Foreskin keratinocyte (primary cell): ENCODE measurements at places on chromosomes 5 and 9. TPM values are rescaled to one million over a fixed set of nuclear protein-coding genes. Genes with fewer than 3 reads are reported as not detected.

- DNase-seq, result peak; percentile 68
Observed at GRCh38 chr9:97802276-97802675, 50.8 kb upstream of the FOXE1 start.

Gene OR1J2
- not detected in 2 replicates for total RNA-seq

GRCh38 chr5:139961435-139962157, 81.5 kb downstream of the NRG2 start:
- DNase-seq, result no peak

GRCh38 chr9:34994260-34994899, 4.8 kb downstream of the DNAJB5 start:
- peak; percentile 44 for DNase-seq

DNA sequence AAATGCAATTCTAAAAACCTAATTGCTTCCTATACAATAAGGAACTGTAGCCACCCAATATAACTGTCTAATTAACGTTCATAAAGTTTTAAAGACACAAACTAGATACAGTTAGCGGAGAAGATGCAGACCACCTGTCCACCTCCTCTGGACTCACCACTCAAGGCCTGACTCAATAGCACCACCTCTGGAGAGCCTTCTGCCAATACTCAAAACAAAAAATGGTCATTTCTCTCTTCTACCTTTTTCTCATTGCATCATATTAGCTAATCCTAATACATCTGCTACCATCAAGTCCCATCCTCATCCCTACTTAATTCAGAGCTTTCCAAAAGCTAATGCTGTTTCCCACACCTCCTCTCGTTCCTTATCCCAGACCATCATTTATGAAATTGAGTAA, 159.9 kb downstream of the MLLT3 start:
- no peak for DNase-seq

- no peak for DNase-seq
Observed at GRCh38 chr9:121708768-121709488, 57.5 kb downstream of the DAB2IP start.

Gene CARTPT
- not detected in 2 replicates for total RNA-seq

GRCh38 chr9:19154135-19154612, 26.9 kb upstream of the PLIN2 start:
- DNase-seq, result no peak

GRCh38 chr9:134306636-134307600, 19.3 kb upstream of the RXRA start:
- no peak for DNase-seq

Gene ADAMTSL2
- total RNA-seq, result not detected in 2 replicates

- DNase-seq, result no peak
Observed at GRCh38 chr5:80156156-80156555, 99.7 kb downstream of the SERINC5 start.

DNA sequence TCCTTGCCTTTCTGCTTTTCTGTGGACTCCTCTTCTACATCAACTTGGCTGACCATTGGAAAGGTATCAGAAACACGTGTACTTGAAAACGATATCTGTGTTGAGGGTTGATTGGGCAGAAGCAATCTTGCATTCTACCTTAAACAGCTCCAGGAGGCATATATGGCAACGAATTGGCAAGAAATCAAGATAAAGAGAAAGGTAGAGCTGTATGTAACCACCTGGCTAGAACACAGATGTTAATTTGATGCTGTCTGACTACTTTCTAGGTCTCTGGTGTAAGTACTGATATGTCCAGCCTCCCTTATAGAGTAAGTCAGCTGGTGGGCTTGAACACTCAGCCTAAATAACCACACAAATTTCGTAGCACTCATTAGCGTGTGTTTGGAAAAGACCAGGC, 1.3 kb downstream of the MAN1B1 start:
- DNase-seq, result no peak

Gene ANXA2R
- 0.49 and 0.71 TPM in 2 replicates for total RNA-seq

DNA sequence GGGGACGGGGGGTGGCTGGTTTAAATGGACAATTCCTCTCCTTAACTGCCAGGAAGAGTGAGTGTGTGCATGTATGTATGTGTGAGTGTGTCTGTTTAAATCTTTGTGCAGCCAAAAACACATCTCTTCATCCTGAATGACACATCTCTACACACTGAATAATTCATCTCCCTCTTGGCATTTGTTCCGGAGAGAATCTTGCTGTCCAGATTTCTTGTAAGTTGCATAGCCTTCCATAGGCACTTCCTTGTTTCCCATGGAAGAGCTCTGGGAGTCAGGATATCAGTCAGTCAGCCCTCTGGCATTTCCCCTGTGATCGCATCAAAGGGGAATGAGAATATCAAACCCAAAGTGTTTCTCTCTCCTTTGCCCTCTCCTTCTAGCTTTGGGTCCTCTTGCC, 74.7 kb downstream of the WWC1 start:
- DNase-seq, result peak; percentile 88

DNA sequence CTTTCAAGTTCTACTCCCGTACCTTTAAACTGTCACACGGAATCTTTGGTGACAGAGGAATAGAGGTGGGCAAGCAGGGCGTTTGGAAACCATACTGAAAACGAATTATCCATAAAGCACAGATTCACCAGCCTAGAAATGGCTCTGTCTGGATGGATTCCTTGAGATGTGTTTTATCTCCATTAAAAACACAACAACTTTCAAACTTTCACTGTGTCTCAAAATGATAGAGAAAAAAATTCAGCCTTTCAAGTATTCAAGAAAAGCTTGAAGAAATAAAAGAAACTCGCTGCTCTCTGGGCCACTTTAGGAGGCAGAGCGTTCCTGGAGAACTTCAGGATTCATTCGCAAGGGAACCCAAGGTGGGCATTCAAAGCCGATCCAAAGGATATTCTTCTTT, 589 bp upstream of the THBS4 start:
- no peak for DNase-seq

Gene PNPLA7
- 0.07 and 0.10 TPM in 2 replicates for total RNA-seq

Gene PTPDC1
- total RNA-seq, result 5.8 and 6.0 TPM in 2 replicates

Gene MRPL41
- 53.2 and 55.8 TPM in 2 replicates for total RNA-seq

DNA sequence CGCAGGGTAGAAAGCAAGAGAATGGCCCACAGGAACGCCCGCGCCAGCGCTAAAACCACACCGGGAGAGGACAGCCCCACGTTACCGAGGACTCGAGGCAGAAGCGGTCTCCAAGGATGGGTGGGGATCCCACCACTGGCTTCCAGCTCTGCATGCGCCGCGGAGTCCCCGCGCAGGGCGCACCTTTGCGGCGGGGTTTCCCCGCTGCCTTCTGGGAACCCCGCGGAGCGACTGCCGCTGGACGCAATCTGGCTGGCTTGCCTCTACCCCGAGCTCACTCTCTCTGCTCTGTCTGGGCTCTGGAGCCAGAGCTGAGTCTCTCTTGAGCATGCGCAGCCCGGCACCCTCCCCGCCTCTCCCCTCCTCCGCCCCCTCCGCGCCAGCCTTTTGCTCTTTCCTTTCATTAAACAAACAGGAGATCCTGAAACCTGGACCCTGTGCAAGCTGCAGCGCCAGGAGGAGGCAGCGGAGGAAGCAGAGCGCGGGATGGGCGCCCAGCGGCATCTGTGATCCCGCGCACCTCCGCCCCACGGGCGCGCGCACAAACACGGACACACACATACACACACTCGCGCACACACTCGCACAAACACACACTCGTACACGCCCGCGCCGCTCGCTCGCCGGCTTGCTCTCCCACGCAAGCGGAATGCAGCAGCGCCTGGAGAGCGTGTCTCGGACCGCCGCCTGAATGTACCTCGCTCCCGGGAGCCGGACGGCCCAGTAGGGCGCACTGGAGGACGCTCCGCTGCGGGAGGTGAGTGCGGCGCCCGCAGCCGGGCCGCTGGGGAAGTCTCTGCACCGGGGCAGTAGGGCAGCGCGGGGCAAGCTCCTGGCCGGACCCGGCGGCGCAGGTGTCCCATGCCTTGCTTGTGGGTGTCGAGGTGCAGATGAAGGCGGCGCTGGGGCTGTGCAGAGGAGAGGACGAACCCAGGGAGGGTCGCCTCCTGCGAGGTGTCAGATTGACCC, at the start of gene PLPPR1:
Gene PLPPR1, plus strand, starts transcription at position 382 of the 969 bp plus-strand sequence.
- DNase-seq, result peak; percentile 48

- DNase-seq, result no peak
Observed at GRCh38 chr9:118367383-118367782, 663.2 kb downstream of the TLR4 start.

Gene TMC1
- total RNA-seq, result not detected in 2 replicates

DNA sequence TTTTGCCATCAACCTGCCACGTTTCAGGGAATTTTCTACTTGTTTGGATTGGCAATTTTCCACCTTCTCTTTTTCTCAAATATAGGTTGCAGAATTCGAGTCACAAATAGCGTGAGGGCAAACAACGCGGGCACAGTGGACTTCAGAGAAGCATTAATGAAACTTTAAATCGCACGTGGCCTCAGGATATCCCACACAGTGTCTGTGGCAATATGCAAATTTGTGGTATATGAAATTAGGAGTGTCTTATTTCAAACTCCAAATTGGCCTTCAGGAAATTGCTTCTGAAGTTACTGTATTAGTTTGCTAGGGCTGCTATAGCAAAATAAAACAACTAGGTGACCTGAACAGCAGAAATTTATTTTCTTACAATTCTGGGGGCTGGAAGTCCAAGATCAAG, 91.2 kb downstream of the MTRR start:
- DNase-seq, result no peak

Gene SGTB
- total RNA-seq, result 8.1 and 8.8 TPM in 2 replicates

DNA sequence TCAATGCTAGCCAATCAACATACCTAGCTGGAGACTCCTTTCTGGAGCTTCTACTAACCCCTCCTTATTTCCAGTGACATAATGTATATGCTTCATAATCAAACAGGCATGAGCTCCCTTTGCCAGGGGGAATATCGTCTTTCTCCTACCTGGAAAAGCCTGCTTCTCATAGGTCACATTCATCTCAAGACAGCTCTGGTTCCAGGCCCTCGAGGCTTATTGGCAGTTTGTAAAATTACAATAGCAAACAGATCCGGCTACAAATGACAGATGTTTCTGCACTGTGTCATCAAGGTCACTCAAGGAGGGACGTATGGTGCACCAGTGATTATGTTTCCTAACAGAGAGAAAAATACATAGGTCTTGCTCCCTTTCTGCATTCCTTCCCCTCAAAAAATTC, 140.0 kb downstream of the SAXO1 start:
- peak; percentile 39 for DNase-seq

DNA sequence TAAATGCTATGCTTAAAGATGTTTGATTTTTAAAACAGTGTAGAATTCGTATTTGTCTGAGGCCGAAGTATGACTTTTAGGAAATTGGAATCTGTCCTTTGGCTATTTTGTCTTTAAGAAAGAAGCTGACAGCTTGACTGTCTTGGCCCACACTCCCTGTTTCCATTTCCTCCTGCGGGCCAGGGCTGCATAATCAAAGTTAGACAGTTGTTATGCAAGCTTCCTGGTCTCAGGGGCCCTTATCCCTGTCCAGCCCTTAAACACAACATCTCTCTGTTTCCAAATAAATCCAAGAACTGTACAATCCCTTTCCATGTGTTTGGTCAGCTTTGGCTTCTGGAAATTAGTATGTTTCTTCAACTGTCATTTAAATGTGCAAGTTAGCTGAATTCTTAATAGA, 54.6 kb upstream of the ECM2 start:
- no peak for DNase-seq

GRCh38 chr5:87300176-87300575, 32.5 kb downstream of the RASA1 start:
- DNase-seq, result no peak

- DNase-seq, result no peak
Observed at GRCh38 chr5:126757713-126758357, 19.1 kb upstream of the LMNB1 start.

GRCh38 chr9:122186777-122187470, 27.2 kb downstream of the MORN5 start:
- DNase-seq, result no peak

DNA sequence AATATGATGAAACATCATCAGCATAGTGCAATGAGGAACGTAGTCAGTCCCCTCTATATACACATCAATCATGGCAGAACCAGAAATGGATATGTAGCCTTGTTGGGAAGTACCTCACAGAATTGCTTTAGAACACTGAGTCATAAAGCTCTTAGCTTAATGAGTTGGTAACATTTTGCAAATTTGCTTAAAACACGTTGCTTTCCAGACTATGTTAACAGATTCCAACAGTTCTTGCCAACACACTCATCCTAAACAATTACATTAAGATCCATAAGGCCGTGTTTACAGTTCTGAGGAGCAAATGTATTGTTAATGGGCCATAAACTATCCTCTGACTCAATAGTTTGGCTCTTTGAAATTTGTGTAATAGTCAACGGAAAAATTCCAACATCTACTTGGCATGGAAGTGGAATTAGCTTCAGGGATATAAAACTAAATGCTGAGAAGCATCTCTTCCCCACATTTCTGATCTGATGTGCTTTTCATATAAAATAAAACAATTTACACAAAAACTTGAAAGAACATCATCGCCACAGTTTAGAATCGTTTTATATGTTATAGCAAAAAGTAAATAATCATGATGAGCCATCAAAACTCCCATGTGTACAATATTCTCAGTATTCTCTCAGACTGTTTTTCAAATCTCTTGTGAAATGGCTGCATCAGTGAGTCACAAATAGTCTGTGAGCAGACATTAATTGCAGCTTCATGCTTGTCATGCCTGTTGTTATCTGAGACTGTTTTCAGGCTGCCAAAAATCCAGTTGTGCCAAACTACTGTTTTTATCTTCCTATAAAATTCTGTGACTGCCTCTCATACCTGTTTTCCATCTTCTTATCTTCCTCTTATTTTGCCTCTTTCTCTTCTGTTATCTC, 291.9 kb downstream of the COX7C start:
- DNase-seq, result peak; percentile 30

Gene HAVCR1
- not detected in 2 replicates for total RNA-seq

DNA sequence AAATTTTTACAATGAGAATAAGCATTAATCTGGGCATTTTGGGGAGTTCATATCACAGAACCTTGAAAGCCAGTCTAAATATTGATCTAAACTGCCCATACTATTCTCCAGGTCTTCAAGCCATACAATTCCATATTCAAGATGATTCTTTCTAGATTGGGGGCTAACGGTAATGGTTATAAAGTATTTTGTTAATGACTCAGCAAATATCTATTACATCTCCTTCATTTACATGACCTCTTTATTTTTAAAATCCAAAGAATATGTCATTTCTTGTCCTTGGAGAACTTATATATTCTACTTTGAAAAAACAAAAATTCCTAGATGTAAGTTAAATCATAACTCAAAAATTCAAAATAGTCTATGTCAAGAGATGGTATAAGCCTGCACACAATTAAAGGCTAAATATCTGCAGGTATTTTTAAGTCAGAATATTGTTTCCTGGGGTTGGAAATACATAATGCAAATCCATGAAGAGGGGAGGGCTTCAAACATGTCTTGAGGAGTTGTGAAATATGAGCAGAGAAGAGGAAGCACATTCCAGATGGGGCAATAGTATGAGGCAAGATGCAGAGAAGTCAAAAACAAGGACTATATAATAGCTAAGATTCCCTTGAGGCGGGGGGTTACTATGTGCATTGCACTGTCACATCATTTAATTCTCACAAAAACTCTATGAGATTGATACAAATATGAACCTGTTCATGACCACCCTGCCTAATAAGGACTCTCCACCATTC, 526.4 kb downstream of the NR2F1-AS1 start:
- no peak for DNase-seq

DNA sequence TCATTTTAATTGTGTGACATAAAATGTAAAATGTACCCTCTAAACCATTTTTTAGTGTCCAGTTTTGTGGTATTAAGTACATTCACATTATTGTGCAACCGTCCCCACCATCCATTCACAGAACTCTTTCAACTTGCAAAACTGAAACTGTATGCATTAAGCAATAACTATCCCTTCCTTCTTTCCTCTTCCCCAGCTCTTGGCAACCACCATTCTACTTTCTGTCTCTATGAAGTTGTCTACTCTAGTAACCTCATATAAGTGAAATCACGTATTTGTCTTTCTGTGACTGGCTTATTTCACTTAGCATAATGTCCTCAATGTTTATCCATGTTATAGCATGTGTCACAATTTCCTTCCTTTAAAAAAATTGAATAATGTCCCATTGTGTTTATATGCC, 142.4 kb downstream of the C9orf152 start:
- no peak for DNase-seq
